Neuronal stem cell (in vitro differentiated cells): ENCODE measurements at places on chromosomes 7 and 10.

DNA sequence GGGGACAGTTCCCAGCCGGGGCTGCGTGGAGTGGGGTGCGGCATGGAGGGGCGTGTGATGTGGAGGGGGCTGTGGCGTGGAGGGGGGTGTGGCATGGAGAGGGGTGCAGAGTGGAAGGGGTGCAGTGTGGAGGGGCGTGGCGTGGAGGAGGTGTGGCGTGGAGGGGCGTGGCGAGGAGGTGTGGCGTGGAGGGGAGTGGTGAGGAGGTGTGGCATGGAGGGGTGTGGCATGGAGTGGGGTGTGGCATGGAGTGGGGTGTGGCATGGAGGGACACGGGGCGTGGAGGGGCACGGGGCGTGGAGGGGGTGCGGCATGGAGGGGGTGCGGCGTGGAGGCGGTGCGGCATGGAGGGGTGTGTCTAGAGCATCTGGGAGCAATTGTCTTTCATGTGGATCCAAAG lies 33.6 kb downstream of the NKX6-2 start:
- no peak for DNase-seq

DNA sequence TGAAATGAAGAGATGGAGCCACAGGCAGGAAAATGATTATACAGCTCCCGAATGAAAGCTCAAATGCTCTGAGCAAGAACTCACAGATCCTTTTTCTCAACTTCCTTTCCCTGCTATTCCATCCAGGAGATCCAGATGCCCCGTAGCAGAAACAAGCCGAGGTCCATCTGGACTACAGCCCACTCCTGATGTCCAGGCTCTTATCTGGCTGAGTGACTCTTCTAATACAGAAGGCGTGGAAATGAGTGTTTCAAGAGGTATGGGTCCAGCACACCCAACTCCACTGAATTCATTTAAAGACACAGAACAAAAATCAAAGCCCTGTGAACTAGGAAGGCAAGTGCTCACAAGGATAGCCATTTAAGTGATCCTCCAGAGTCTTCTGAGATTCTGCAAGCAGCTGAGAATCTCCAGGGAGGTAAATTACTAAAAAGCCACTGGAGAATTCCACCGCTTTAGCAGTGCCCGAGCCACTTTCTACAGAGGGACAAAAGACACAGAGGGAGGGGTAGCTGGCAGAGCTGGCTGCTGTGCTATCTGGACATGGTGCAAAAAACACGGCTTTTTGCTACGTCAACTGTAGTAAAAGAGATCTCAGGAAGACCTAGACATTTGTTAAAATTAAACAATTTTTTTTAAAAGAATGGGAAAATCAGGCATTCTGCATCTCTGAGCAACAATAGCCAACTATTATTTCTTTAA lies 24.5 kb downstream of the FAM171A1 start:
- DNase-seq: no peak

DNA sequence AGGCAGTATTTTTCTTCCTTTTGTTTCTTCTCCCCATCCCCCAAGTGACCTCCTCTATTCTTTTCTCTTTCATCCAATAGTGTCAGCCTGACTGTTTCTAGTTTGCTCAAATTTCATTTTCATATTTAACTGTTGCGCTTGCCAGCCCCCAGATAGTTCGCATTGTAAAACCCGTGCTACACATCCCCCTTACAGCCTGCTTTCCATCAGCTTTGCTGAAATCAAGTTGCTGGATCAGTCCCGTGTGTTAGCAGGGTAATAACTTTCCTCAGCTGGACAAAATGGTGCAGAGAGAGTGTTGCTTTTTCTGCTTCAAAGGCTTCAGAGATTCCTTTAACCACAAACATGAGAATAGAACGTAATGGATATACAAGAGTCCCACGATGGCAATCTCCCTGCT lies 180.6 kb upstream of the NPVF start:
- DNase-seq: no peak

DNA sequence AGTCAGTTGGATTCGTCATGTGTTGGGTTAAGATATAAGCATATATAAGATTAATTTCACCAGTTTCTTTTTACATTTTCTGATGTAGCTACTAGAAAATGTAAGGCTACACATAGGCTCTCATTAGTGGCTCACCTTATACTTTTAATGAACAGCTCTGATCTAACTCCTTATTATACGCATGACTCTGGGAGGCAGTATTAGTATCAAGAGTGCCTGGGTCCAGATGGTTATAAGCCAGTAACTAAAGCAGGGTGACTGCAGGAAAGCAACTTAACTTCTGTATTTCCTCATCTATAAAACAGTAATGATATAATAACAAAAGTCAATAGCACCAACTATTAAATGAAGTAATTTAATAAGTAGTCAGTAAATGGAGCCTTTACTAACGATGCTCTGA lies 1.4 kb upstream of the ELMO1 start:
- no peak for DNase-seq

DNA sequence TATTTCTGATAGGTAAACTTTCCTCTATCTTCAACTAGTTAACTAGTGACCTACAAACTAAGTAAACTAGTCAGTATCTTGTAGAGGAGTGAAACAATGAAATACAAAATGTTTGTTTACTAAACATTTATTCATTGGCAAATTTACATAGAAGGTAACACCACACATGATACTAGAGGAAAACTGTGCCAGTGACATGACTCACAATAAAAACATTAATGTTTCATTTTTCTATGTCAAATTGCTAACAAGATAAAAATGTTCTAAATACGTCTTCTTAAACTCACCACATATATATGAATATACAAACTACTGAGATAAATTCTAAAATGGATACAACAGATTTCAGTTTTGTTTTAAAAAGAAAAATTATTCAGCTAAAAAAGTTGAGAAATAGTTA lies 471.3 kb downstream of the PARD3 start:
- no peak for DNase-seq

GRCh38 chr7:121474301-121474673 lies 78.2 kb upstream of the FAM3C start:
- no peak for DNase-seq

DNA sequence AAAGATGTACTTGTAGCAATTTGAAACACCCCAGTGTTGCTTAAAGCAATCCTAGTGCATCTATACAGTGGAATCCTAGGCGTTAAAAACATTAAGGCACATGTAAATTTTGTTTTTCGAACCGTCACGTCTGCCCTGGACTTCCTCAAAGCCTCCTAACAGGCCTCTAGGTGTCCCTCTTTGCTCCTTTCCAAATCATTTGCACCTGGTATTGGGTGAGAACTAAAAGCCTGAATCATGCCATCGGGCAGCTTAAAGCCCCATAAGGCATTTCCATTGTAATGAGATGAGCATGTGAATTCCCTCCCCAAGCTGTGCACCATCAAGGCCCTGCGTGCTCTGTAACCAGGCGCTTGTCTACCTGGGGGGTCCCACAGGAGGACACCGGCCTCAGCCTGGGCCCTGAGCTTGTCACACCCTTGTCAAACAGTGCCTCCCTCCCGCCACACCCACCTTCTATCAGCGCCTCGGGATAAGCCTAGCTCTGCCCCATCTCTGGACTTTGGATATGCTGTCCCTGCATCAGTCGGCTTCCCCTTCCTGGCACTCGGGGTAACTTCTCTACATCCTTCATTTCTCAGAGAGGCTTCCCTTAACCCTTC lies 89.2 kb downstream of the WDR11 start:
- no peak for DNase-seq

- no peak for DNase-seq
Observed at GRCh38 chr10:11236234-11236633, 218.6 kb downstream of the CELF2 start.

GRCh38 chr7:44307905-44308595 lies 17.3 kb downstream of the CAMK2B start:
- no peak for DNase-seq

- no peak for DNase-seq
Observed at GRCh38 chr10:49289480-49289879, 9.5 kb upstream of the C10orf71 start.

- DNase-seq: no peak
Observed at GRCh38 chr7:34061149-34061548, 155.8 kb downstream of the BMPER start.

GRCh38 chr10:95415621-95416031 lies 124.8 kb upstream of the PDLIM1 start:
- DNase-seq: no peak

DNA sequence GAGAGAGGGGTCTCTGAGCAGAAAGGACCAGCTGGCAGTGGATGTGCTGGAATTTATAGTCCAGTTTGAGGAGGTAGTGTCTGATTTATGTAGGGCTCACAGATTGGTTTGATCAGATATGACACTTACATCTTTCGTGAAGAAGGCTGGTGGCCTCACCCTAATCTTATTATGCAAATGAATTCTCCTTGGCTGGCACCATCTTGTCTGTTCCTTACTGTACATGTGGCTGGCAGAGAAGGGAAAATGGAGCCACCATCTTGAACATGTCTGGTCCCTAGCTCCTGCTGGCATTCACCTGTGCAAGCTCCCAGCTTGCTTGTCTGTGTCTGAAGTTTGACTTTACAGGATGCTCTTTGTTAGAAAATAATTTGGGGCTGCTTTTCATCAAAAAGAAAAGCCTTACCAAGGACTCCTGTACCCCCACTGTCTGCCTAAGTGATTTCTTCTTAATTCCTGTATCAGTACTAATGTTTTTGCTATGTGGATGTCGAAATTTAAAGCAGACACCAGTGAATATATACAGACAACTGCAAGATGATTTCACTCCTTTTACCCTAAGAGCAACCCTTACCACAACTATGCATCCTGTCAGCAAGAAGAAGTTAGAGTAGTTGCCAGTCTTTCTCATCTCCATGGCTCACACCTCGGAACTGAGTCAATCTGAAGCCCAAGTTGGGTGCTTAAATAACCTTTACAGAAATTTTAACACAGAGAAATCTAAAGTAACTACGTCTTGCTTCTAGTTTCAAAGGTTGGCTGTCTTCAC lies 322.0 kb upstream of the SEMA3D start:
- no peak for DNase-seq

DNA sequence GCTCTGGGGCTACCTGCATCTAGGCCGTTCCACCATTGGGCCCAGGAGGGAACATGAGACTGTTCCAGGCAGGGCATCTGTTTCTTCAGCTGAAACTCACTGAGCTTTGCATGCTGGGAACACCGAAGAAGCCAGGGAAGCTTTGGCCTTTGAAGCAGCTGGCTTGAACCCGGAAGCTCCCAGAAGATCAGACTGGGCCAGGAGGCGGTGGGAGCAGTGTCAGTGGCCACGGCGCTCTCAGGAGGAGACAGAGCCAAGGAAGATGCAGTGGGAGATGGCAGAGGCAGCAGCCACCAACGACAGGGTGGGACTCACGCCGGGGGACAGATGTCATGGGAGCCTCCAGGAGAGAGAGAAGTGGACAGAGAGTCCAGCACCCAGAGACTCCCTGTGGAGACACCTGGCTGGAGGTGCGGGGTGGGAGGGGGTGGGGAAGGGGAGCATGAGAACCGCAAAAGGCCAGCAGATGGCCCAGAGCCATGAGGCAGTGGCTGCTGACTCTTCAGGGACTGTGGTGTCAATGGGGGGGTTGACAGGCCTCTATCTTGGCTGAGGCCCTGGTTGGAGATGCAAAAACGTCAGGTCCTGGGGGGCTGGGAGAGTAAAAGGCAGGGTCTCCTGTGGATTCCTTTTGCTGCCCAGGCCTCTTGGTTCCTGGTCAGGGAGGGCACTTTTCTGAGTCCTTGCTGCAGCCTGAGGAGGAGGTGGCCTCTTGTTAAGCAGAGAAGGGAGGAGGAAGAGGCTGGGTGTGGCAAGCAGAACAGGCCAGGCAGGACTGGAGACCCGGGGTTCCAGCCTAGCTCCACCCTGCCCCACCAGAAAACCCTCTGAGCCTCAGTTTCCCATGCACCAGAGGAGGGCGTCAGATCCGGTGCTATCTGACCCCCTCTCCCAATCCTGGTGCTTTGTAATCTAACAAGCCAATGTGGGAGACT lies 6.3 kb upstream of the AQP1 start:
- DNase-seq: no peak
